ENCODE measurements at places on chromosomes 3 and 15.

- no peak for DNase-seq
Measured at GRCh38 chr15:66400351-66400774, 13.7 kb downstream of the MAP2K1 start.

DNA sequence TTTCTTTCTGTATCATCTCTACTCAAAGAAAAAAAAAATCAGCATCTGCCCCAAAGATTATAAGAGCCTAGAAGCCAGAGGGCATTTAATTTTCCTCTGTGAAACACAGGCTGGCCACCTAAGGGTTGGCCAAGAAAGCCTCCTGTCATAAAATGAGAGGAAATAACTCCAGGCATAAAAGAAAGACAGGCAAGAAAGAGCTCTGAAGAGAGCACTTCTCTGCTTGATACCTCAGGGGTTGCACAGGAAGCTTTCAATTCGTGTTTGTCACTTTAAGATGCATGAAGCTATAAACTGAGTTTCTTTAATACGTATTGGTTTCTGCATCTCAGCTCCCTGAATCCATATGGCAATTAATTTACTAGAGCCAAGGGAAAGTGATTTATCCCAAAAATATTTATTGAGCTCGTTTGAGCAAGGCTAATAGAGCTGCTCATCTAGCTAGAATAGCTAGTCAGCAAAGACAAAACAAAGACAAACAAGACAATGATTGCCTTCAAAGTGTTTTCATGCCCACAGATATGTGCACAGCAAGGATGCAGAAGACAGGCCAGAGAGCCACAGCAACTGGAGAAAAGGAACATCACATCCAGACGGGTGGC lies 35.5 kb downstream of the ATP8B4 start:
- DNase-seq, result no peak

GRCh38 chr15:52440946-52441345 lies 87.7 kb downstream of the MYO5A start:
- DNase-seq, result no peak

DNA sequence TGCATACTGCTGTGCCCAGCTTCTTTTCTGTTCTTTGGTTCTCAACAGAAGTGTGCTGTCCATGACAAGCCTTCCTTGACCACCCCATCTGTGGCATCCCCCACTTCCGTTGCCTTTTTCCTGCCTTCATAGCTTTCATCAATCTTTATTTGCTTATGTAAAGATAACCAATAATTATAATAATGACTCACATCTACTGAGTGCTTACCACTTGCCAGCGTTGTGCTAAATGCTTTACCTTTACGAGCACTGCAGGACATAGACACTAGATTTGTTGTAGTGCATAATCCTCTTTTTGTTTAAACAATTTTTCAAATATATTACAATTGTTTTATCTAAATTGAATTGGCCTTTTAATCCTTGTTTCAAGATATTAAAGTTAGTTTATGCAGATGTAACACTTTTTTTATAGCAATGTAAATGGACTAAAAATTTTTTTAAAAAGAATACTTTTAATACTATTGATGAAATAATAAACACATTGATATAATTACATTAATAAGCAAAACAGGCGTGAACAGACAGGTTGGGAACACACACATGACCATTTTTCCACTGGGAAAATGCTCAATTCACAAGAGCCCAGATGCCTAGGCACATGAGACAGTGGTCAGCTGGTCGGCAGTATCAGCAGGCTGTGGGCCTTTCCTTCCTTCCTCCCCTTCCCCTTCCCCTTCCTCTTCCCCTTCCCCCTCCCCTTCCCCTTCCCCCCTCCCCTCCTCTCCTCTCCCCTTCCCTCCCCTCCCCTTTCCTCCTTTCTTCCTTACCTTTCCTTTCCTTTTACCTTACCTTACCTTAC lies 42.5 kb downstream of the TRAK1 start:
- DNase-seq, result no peak

GRCh38 chr3:24145981-24146822 lies 201.1 kb downstream of the NR1D2 start:
- DNase-seq, result no peak

GRCh38 chr15:44034933-44035624 lies 160.0 kb downstream of the FRMD5 start:
- no peak for DNase-seq

GRCh38 chr3:37627951-37628620 lies 233.6 kb upstream of the CTDSPL start:
- no peak for DNase-seq

GRCh38 chr3:183428447-183429211 lies at the start of gene MCF2L2:
Gene MCF2L2 (minus strand): TSS chr3:183428619. CDS start chr3:183427977, 642 bp downstream.
- DNase-seq, result no peak

DNA sequence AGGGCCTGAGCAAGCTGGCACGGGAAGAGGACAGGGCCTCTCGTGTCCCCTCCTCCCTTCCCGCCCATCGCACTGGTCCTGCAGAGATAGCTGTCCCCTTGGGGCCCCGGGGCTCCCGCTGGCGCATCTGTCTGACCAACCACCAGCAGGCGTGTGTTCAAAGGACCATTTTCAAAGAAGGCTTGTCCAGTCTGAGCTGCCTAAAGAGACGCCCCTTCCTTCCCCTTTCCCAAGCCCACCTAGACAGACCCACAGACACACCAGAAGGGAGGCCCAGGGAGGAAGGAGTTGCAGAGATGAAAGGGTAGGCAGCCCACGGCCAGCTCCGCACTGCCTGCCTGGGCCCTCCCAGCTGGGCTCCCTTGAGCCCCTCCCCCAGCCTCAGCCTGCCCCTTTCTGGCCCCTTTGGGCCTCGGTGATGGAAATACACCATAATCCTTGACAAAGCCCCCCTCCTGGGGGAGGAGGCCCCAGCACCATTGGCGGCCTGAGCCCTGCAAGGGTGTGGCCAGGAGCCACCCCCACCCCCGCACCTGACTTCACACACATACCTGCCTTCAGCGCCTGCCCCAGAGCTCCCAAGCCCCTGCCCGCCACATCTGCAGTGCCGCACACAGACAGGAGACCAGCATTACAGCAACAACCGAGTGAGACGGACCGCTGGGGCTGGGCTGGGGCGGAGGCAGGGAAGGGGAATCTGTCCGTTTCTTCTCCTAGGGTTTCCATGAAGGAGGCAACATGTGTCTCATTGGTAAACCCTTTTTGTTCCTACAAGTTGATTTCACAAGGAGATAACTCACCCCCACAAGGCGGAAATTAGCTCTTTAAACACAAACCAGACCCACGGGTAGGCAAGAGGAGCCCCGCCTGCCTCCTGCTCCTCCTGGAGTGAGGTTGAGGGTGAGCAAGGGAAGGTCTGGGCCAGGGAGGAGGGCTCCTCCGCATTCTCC lies at the start of gene STRA6:
Gene STRA6 (minus strand): TSS at position 336 of the 950 bp plus-strand sequence. CDS start 520 bp downstream, outside the sequence.
- DNase-seq, result no peak

DNA sequence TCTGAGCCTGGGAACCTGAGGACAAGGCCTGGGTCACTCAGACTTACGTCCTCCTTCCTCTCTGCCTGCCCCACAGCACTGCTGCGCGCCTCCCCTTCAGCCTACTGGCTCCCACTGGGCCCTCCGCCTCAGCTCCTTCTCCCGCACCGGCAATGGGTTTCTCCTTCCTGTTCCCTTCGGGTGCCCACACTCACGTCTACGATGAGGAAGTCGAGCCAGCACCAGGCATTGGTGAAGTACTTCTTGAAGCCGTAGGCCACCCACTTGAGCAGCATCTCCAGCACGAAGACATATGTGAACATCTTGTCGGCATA lies 70.0 kb downstream of the EXOG start:
- no peak for DNase-seq

DNA sequence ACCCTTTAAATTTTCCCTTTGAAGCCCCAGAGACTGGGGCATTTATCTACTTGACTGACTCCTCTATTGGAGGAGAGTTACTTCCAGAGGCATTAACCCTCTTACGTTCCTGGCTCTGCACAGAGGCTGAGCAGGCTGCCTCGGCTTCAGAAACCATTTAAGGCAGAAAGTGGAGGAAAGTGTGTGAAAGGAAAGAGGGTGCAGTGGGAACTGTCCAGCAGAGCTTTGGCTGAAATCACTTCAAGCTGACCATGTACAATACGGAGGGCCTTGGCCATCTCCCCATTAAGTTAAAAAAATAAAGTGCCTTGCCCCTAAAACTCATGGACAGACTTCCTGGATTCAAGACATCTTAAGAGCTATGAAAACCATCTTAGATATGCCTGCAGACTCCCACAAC lies 238.7 kb downstream of the SV2B start:
- DNase-seq, result no peak

GRCh38 chr3:45537616-45537969 lies 57.0 kb upstream of the LIMD1 start:
- no peak for DNase-seq

GRCh38 chr3:71931922-71932321 lies 147.0 kb upstream of the PROK2 start:
- no peak for DNase-seq

GRCh38 chr3:119817071-119817470 lies 35.2 kb downstream of the NR1I2 start:
- DNase-seq, result no peak

DNA sequence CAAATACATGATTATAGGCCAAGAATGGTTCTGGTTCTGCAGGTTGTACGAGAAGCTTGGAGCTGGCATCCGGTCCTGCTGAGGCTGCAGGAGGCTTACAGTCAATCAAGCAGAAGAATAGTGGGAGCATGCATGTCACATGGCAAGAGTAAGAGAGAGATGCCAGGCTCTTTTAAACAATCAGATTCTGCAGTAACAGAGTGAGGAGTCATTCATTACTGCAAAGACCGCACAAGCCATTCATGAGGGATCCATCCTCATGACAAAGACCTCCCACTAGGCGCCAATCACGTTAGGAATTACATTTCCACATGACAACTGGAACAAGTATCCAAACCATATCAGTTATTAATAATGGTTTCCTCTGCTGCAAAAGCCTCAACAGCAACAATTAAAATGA lies 536.8 kb downstream of the CADM2 start:
- DNase-seq, result no peak

DNA sequence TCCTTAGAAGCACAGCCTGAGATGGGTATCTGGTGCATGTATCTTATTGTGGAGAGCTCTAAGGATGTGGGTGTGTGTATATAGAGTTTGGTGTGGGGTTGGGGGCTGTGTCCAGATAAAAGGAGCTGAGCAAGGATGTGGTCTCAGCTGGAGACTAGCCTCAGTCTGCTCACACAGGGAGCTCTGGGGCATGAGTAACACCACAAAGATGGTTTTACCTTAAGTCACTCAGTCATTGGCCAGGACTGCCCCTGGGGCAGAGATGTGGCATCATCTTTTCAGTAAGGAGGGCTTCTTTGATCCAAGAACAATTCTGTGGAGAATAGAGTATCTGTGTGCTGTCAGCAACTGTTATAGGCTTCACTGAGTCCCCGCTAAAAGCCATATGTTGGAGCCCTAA lies 163.4 kb upstream of the NUDT16 start:
- no peak for DNase-seq

GRCh38 chr3:8313560-8314267 lies 187.9 kb upstream of the LMCD1 start:
- DNase-seq, result no peak

- no peak for DNase-seq
Measured at GRCh38 chr3:124246949-124247348, 255.0 kb upstream of the ROPN1 start.

DNA sequence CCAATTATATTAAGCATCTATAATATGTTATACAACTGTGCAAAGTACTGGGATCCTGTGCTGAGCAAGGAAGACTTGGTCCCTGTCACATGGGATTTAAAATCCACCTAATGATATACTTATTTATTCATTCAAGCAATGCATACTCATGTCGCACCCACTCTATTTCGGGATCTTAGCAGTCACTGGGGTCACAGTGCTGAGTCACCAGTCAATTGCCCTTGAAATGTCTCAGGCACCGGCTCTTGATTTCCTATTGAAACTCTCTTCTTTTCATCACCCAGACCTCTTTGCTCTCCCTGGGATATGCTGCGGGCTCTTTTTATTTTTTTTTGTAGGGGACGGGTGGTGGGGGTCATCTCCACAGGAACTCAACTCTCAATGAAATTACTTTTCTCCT lies 194.5 kb upstream of the GAP43 start:
- no peak for DNase-seq

- no peak for DNase-seq
Measured at GRCh38 chr3:66394019-66394752, 106.6 kb downstream of the LRIG1 start.

DNA sequence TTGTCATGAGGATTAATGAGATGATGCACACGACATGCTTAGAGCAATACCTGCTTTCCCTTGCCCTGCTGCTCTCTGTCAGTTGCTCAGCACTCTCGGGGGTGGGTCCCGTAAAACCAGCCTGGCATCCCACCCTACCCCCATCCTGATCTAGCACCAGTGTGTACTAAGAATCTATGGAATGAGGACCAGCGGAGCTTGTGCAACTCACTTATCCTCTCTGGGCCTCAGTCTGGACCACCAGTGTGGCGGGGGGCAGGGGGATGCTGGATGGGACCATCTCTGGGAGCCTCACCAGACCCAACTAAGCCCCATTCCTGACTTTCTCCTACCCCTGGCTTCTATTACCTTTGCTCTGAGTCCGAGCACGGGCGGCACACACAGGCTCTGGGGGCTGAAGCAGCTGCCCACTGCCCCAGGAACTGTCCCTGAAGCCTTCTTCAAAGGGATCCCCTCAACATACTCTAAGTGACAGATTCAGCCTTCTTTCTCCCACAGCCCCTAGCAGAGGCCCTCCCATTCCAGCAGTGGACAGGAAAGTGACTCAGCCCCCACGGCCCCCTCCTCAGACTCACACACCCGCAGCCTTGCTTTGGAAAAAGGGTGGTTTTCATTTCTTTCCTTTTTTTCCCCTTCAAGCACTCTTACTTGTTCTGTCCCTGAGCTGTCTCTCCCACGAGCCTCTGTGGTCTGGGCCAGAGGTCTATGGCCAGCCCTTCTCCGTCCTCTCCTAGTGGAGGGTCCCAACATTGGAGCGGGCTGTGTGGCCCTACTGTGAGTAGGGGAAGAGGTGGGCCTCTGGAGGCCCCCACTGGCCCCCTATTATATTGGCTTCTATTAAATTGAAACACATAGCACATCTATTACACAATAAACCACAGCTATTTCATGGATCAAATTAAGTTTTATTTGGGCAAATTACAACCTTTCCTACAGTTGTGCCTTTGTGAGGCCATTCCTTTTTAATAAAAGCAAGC lies 100.3 kb downstream of the SMAD6 start:
- DNase-seq, result no peak

- DNase-seq, result no peak
Measured at GRCh38 chr3:178202194-178202593, 334.0 kb upstream of the KCNMB2 start.

- no peak for DNase-seq
Measured at GRCh38 chr3:138856799-138857198, 22.1 kb upstream of the PIK3CB start.

- DNase-seq, result no peak
Measured at GRCh38 chr3:8759038-8759707, 10.2 kb downstream of the OXTR start.

GRCh38 chr3:69079269-69080159 lies 651 bp downstream of the UBA3 start:
- DNase-seq, result no peak

DNA sequence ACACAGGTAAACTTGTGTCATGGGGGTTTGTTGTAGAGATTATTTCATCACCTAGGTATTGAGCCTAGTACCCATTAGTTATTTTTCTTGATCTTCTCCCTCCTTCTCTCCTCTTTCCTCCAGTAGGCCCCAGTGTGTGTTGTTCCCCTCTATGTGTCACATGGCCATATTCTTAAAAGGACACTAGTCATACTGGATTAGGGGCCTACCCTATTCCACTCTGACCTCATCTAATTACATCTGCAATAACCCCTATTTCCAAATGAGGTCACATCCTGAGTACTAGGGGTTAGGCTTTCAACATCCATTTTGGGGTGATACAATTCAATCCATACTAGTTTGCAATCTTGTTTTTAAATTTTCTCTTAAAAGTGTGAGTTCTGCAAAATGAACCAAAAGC lies 142.8 kb downstream of the IMPG2 start:
- DNase-seq, result no peak

Measured in bone marrow (tissue), 2 donors.